Activated naive CD4-positive, alpha-beta T cell (primary cell): ENCODE measurements at places on chromosomes 4 and X.

DNA sequence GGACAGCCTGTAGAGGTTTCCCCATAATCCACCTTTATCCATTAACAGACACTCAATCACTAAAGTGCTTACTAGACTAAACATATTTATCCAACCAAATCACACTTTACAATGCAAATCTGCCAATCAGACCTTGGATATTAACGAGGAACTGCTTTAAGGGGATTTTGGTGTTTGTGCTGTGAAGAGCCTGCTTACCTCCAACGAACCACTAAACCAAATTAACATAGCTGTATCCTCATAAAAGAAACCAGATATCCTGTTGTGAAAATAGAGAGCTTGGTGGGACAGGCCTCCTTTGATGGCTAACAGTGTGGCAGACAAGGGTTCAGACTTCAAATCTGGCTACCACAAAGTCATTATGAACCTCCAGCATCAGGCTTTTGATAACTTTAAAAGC is 252.6 kb upstream of the HAND2 start:
- no peak for DNase-seq

DNA sequence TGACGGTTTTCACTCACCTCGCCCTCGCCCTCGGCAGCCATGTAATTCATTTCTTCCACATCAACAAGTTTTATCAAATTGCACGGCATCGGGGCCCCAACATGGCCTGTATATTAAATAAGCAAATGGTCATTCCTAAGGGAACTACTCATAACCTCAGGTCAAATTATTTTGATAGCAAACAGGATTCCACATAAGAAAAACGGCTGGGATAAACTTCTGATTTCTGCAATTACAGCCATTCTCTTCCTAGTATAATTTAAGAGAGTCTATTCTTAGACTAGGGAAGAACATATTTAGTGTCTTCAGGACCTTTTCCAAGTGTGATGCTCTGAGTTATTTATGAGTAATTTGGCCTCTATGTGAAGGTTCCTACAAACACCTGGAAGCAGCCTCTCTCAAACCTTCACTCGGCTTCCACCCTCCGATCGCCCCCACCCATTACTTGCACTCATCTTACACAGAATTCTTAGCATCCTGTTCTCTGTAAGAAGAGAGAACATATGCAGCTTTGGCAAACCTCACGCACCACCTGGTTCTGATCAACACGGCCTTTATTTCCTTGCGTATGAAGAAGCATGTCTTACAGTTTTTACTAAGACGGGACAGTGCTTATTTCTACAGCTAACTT is 29.4 kb upstream of the CENPU start:
- no peak for DNase-seq

GRCh38 chr4:53935780-53936179 is 128.6 kb downstream of the CHIC2 start:
- DNase-seq, result no peak

DNA sequence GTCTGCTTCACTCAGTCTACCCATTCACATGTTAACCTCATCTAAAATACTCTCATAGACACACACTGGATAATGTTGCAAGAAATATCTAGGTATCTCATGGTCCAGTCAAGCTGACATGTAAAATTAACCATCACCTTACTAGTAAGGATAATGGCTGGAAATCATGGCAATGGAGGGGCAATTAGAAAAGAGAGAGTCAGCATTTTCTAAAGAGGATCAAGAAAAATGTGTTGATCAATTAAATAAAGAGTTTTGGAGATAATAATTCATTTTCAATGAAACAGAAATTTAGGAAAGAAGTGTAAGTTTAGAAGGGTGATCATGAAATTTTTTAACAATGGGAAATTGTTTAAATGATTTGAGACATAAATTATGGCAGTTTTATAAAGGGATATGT is 1914.1 kb upstream of the IGFBP7 start:
- no peak for DNase-seq

GRCh38 chr4:117811731-117812130 is 222.6 kb upstream of the NDST3 start:
- DNase-seq, result no peak

DNA sequence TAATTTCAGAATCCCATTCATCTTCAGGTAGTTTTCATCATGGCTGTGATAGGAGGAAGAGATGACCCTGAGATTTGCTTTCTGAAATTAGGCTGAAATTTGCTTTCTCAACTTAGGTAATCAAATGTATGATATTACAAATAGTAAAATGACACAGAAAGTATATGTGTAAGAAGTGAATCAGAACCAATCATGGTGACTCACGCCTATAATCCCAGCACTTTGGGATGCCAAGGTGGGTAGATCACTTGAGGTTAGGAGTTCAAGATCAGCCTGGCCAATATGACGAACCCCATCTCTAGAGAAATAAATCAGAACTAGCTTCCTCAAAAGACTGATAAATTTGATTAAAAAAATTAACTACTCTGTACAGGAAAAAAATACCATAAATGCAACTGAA is 555.4 kb downstream of the STPG2 start:
- DNase-seq, result no peak

DNA sequence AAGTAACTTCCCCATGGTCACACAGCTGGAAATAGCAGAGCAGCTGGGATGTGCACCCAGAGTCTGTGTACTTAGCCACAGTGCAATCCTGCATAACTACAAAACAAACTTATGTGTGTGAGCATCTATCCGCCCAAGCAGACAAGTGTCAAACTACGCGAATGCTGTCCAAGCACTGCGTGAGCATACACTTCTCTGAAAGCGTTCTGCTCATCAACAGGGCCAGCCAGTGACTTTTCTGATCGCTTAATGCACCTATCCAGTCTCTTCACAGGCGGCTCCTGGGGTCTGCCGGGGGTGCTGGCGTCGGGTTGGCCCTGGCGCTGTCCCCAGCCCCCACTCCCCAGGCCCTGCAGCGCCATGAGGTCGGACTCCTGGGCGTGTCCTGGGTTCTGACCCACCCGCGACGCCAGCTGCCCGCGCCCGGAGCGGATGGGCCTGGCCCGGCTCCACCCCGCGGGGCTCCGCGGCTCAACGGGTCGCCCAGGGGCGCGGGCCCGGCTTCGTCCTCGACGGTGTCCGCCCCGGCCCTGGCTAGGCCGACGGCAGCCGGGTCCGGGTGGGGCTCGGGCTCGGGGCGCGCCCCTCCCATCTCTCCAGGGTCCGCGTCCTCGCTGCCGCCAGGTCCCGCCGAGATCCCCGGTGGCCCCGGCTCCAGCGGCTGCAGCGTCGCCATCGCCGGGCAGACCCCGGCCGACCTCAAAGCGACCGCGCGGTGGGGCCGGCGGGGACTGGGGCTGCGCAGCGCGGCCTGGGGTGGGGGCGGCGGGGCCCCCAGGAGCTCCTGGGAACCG is 1.3 kb upstream of the ZNF141 start:
- DNase-seq, result no peak

DNA sequence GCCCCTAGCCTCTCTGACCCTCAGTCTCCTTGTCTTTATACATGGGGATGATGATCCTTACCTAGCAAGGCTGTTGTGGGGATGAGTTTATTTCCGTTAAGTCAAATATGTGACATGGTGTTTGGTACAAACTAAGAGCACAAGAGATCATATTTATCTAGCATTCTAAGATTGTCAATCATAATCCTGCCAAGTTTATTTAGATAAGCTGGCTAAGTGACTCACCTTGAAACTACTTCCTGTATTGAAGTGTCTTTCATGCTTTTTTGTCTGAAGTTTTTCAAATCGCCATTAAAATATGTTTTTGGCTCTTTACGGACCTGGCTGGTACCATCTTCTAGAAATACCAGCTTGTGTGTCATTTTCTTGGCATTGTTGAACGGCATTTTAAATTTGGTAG is 30.7 kb downstream of the MAP7D3 start:
- DNase-seq, result no peak
